ENCODE measurements at places on chromosomes 7 and 10.

- no peak for DNase-seq
Measured at GRCh38 chr10:95788830-95789229, 32.9 kb downstream of the ENTPD1 start.

GRCh38 chr10:28796606-28797512 lies 119.5 kb downstream of the BAMBI start:
- no peak for DNase-seq

DNA sequence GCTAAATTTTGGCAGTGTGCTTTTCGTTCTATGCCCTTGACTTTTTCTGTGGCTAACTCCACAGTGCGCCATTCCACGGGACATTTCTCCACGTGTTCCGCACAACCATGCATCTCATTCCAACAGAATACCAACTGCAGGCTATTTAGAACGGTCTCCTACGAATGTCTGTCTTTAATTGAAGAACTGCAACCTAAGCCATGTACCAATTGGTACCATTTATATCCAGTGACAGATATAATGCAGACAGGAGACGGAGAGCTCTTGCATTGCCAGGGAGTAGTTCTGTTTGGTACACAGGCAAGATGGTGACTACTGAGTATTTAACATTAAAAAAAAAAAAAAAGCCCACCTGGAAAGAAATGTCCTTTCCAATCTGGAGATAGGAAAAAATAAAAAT lies 9.1 kb downstream of the SFMBT2 start:
- no peak for DNase-seq

DNA sequence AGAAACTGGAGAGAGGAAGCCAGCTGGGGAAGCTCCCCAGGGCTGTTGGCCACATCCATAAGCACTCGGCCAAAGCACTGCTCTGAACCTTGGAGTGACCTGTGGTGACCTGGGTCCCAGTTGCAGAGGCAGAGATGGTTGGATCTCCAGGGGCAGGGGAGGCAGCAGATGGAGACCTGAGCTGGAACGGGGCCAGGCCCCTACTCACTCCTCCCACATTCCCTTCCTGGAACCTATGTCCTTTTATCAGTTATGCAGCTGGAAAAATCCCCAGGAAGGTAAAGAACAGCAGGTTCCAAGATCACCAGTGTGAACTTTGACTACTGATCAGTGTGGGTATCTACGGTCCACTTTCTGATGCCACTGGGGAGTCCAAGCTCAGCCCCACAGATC lies 9.6 kb upstream of the PNLIPRP2 start:
- no peak for DNase-seq

GRCh38 chr10:98943681-98944080 lies 292.0 kb downstream of the HPSE2 start:
- DNase-seq: no peak

- DNase-seq: no peak
Measured at GRCh38 chr10:28393956-28394568, 91.2 kb upstream of the MPP7 start.

DNA sequence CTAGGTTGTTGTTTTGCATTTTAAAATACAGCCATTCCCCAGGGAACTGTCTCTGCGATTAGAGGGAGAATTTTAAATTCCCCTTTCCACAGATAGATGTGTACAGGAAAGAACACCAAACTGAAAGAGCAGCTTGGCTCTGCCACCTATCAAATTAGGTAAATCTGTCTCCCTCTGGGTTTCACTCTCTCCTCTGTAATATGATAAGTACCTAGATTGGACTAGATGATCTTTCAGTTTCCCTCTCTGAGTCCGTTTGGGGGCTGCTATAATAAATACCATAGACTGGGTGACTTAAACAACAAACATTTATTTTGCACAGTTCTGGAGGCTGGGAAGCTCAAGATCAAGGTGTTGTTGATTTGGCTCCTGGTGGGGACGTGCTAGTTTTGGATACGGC lies 186.0 kb downstream of the KIF20B start:
- DNase-seq: no peak

DNA sequence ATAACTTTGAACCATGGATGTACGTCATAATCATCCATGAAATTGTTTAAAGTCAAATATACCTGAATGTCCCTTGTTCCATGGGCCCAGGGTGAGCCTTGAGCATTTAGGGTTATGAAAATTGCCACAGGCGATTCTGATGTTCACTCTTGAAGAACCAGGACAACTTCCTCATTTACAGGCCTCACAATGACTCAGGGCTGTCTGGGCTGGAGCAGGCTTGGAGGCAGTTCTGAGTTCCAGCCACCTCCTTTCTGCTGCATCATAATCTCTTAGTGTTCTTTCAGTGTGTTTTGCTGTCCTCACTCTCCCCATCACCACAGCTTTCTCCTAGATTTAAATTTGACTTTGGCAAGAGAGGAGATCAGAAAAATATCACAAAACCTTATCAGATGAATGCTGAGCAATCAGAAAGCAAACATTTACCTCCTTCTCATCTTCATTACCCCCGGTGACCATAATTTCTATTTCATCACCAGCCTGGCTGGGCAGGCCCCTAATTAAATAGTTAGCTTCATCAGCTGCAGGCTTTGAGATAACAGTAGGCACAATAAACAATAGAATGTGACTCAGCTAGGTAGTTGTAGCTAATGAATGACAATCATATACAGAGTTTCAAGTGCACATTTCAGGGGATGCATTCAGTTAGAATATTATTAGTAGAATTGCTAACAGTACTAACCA lies 571.0 kb downstream of the SH2D4B start:
- no peak for DNase-seq

DNA sequence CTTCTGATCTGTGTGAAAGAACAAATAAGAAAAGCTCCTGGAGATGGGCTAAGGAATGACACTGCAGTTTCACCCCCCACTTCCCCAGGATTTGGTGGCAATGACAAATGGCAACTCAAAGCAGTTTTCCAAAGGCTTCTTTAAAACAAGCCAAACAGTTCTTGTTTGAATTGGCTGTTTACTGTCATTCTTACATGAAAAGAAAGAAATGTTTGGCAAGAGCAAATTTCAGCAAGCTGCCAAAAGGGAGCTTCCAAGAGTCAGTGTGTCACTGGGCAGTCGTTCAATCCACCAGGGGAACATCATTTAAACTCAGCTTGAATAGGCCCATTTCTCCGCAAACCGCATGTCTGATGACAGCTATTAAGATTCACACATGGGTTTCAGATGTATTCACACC lies 119.0 kb upstream of the RHOBTB1 start:
- DNase-seq: no peak

DNA sequence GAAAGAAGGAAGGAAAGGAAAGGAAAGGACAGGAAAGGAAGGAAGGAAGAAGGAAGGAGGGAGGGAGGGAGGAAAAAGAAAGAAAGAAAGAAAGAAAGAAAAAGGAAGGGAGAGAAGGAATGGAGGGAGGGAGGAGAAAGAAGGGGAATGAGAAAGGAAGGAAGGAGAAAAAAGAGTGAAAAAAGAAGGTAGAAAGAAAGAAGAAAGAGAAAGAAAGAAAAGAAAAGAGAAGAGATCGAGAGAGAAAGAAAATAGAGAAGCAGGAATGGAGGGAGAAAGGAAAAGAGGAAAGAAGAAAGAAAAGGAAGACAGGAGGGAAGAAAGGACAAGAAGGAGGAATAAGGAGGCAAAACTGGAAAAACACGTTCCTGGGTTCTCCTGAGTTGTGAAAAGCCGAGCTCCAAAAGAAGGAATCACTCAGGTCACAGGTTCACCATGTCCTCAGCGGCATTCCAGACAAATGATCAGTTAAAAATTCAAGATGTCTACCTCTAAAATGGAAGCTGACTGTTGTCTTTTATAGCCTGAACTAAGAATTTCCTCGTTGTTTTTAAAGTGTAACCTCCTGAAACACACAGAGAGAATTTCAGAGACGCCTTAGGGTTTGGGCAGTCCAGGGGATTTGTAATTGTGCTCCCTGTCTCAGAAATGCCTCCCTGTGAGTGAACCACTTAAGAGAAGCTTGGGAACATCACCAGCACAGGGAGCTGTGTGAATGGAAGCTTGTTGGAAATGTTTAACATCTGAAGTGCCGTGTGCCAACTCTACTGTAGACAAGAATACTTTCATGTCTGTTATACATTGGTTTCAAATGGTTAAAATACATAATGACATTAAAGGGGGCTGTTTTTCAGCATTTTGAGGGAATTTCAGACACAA lies 80.7 kb downstream of the INHBA start:
- DNase-seq: no peak

DNA sequence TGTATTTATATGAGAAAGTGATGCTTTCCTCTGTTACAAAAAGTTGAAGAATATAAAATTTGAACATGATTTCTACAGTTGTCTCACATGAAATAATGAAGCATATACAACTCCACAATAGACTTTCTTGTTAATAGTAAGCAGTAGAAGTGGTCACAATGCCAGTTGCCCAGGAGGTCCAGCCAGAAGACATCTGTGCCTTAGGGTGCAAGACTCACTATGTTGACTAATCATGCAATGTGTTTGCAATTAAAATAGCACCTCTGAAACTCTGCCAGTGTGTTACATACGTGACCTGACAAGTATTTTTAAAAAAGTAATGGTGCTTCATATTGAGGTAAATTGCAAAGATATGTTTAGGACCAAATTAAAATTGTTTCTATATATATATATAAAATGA lies 547.2 kb downstream of the ETV1 start:
- no peak for DNase-seq

DNA sequence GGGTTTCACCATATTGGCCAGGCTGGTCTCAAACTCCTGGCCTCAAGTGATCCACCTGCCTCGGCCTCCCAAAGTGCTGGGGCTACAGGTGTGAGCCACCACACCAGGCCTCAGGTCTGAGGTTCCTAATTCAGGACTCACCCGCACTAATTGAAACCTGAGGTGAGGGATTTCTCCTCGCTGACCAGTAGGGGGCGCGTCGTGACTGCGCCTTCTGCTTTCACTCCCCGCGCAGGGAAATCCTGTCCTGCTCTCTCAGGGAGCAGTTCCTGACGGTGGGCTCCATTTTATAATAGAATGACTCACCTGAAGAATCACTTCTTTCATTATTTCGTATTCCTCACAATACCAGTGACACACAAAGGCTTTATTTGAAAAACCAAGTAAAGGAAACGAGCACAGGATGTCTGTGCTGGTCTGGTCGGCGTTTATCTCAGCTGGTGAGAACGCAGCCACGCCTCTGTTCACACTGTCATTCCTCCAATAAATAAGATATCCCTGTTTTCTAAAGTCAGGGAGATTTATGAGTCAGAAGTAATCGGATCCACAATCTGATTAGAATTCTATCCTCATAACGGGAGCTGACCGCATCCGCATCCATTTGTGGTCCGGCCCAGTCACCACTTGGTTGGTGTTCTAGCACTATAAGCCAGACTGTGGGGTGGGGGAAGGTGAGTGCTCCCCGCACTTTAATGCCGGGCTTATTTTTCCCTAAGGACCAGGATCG lies 35.4 kb downstream of the BAG3 start:
- DNase-seq: no peak

DNA sequence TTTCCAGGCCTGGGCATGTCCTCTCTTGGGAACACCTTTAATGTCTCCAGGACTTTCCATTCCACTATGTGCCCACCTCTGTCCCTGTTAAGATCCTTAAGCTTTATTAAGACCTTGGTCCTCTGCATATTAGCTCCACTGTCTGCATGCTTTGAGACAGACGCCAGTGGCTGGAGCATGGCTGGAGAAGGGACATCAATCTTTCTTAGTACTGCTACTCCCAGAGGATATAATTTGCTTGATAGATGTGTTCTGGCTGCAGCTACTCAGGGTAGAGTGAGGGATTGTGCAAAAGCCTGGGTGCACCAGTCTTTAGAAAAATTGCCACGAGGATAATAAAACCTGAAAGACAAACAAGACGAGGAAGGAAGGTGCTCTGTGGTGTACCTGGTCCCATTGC lies 42.9 kb downstream of the PLPP4 start:
- no peak for DNase-seq

GRCh38 chr7:780516-780915 lies 51.8 kb upstream of the SUN1 start:
- no peak for DNase-seq

GRCh38 chr10:118045158-118045836 lies 1.4 kb downstream of the RAB11FIP2 start:
- DNase-seq: no peak

- no peak for DNase-seq
Measured at GRCh38 chr10:128877141-128877540, 589.9 kb upstream of the MGMT start.

DNA sequence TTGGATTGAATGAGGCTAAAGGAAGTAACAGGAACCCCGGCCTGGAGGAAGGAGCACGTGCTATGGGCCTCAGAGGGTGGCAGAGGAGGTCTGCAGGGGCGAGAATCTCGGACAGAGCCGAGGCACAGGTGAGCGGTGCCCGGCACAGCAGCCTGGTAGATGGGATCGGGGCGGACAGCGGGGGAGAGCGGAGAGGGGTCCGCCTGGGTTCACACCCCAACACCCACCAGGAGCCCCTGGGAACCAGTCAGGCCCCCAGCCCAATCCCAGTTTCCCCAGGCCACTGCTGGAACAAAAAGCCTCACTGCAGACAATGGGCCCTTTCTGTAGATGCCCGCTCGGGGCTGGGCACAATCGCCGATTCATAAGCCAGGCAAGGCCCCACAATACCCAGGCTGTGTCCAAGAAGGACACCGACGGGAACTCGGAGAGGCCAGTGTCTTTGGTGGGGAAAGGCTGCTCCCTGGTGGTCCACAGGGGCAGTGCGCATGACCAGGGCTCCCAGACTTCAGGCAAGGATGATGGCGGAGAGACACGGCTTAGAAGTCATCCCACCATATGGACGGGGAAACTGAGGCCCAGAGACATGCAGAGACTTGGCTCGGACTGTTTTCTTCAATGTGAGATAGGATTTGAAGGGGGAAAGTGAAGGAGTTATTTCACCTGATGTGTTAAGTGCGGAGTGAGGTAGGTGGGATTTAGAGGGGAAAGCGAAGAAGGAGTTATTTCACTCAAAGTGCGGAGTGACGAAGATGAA lies 106.9 kb upstream of the GPR26 start:
- DNase-seq: no peak

- no peak for DNase-seq
Measured at GRCh38 chr7:75847707-75848106, 31.1 kb upstream of the RHBDD2 start.

- DNase-seq: no peak
Measured at GRCh38 chr7:25527665-25528170, 299.4 kb upstream of the NPVF start.

DNA sequence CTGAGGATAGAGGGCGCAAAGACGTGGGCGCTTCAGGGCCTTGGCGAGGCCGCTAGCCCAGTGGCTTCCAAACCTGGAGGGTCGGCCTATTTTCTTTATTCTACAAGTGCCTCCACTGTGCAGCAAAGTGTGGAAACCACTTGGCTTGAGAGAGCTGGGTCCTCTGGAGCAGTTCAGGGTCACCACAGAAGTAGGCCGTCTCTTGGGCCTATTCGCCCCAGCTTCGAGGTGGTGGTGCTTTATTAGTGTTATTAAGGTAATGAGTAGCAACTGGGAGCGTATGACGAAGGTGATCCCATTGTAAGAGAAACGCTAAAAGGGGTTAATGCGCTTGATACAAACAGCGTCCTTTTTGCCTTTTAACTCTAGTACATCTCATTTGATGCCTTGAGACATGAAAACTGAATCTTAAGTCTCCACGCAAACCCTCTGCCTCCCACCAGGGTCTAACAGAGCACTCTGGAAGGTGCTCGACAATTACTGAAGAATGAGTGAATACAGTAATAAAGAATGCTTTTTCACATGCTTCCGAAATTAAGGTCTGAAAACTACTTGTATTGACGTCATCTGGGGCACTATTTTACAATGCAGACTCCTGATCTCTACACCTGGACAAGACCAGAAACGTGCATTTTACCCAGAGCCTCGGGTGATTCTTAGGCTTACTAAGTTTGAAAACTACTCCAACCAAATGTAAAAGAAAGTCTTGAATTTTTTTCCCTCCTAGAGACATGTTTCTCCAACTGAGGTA lies 647 bp upstream of the GSAP start:
- no peak for DNase-seq

All from esophagus squamous epithelium (tissue), 5 donors.